ENCODE measurements at places on chromosomes 5 and 9. TPM values are rescaled to one million over a fixed set of nuclear protein-coding genes. Genes with fewer than 3 reads are reported as not detected.

PSD2 gene
- not detected for total RNA-seq

RGS7BP gene
- total RNA-seq, result not detected

DNA sequence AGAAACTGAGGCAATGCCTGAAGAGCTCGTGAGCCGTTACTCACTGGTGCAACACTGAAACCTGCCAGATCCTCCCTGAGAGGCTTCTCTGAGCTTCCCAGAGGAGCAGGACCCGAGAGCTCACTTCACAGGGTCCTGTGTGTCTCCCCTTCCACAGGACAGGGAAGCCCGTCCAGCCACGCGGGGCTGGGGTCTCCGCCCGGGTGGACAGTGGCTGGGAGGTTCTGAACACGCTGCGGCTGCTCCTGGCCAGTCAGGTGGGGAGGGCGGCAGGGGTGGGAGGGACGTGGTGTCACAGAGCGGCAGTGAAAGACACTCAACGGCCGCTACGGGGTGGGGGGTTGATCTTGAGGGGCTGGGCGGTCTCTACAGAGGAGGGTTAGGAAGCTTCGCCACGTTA is 290 bp upstream of the ZDHHC11 start:
- no peak for DNase-seq

GRCh38 chr5:38598296-38598993 is 42.0 kb upstream of the LIFR start:
- no peak for DNase-seq

- no peak for DNase-seq
Measured at GRCh38 chr5:127428748-127429147, 88.7 kb upstream of the PRRC1 start.

DNA sequence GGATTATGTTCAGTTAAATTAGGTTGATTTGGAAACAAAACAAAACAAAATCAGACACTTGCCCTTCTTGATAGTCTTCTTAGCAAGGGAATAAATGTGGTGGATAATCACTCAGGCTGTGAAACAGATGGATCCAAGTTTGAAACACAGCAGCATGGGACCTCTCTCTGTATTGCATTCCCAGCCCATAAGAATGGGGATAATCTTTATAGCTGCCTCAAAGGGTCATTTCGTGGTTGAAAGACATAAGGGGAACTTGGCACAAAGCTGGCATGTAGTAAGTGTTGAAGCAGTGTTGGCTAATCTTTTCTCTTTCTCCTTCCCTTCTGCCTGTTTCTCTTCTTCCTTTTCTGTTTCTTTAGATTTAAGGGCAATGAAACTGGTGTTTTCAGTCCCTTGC is 333.9 kb upstream of the TLE4 start:
- DNase-seq, result no peak

- DNase-seq, result peak; percentile 37
Measured at GRCh38 chr9:110443866-110444220, 106.2 kb upstream of the TXNDC8 start.

GRCh38 chr5:5419291-5420210 is 2.9 kb upstream of the ICE1 start:
- no peak for DNase-seq

GRCh38 chr5:92641031-92641962 is 939.7 kb downstream of the NR2F1-AS1 start:
- DNase-seq, result peak; percentile 26

GRCh38 chr9:135797507-135798262 is 95.7 kb downstream of the KCNT1 start:
- DNase-seq, result no peak

DNA sequence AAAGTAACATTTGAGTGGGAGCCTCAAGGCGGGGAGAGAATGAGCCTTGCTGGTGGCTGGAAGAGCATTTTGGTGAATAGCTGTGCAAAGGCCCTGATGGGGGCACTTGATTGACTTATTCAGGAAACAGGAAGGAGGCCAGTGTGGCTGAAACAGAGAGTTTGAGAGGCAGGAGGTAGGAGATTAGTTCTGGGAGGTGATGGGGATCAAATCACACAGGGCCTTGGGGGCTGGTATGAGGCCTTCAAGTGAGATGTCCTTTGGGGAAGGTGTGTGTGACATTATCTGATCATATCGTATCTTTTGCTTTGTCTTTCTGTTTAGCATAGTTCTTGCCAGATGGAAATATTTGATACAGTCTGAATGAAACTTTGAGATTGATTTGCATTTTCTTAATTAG is 172.3 kb downstream of the TENT4A start:
- no peak for DNase-seq
